ENCODE measurements at places on chromosomes 1 and 21. TPM values are rescaled to one million over a fixed set of nuclear protein-coding genes. Genes with fewer than 3 reads are reported as not detected.

GRCh38 chr1:93109578-93109977 is 30.5 kb downstream of the MTF2 start:
- H3K4me3 ChIP-seq = no peak overlapping the region
- H3K4me1 ChIP-seq = peaks cover 16% of the 10 kb centered on the region
- no peak overlapping the region for H3K27ac ChIP-seq

- no peak overlapping the region for H3K4me3 ChIP-seq
- DNase-seq = no peak
- no peaks in the 10 kb centered on the region for H3K27me3 ChIP-seq
- H3K27ac ChIP-seq = no peak overlapping the region
- peaks cover 36% of the 10 kb centered on the region for H3K36me3 ChIP-seq
Observed at GRCh38 chr21:39345440-39345839, 3.4 kb downstream of the HMGN1 start.

DNA sequence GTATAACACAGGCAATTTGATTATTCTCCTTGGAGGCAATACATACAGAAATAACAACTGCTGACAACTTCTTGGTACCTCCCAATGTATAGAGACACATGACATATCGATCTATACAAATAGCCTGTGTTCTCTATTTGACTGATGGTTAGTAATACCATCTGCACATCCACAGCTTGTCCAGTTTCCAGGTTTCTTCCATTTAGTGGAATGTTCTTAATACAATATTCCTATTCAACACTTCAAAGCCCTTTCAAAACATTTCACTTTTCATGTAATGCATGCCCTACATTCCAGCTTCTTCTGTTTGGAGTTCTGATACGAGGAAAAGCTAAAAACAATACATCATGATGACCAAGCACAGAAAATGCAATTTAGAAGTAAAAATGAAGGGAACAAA is 37.0 kb upstream of the GORAB start:
- H3K4me3 ChIP-seq = no peak overlapping the region
- H3K4me1 ChIP-seq = no peaks in the 10 kb centered on the region
- peak; percentile 5 for DNase-seq
- H3K27me3 ChIP-seq = no peaks in the 10 kb centered on the region
- no peaks in the 10 kb centered on the region for H3K36me3 ChIP-seq

- DNase-seq = peak; percentile 21
- no peaks in the 10 kb centered on the region for H3K36me3 ChIP-seq
- no peak within 1 kb of the TSS for H3K27ac ChIP-seq
- H3K27me3 ChIP-seq = 0 out of 2 replicates have a peak, but pooled peaks cover 2% of the 10 kb centered on the region
Observed at GRCh38 chr1:163069142-163069541, at the start of gene RGS4. RGS4 (plus strand) TSS chr1:163069361; CDS start chr1:163069485, 124 bp downstream.

DNA sequence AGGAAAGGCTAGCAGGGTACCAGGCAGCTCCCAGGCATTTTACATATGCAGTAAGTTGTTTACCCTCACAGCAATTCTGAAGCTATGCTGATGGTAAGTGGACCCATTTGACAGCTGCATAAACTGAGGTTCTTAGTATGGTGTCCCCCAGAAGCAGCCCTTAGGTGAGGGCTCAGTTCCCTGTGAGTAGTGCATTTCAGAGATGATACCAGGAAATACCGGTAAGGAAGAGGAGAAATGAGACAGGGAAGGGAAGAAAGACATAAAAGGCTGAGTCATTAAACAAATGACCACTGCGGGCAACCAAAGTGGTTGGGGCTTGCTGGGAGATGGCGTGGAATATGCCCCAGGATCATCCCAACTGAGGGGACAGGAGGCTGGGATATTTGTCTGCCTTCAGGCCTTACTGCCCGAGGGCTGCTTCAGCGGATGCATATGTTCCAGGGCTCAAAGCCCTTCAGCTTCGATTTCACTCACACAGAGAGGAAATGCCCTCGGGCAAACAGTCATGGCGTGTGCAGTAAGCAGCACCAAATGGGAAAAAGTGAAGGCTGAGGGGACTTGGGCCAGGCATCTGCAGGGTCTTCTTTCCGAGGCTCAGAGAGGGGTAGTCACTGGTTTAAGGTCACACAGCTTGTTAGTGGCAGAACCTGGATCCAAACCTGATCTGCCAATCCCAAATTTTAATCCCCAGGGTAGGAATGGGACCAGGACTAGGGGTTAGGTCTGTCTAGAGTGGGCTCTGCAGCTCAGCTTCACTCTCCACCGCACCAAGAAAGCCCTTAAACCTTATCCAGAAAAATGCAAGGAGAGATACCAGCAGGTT is 133.7 kb upstream of the RUNX3 start:
- no peak overlapping the region for H3K27ac ChIP-seq
- H3K36me3 ChIP-seq = no peaks in the 10 kb centered on the region
- H3K4me3 ChIP-seq = no peak overlapping the region
- peaks cover 3% of the 10 kb centered on the region for H3K27me3 ChIP-seq

- H3K36me3 ChIP-seq = no peaks in the 10 kb centered on the region
- no peaks in the 10 kb centered on the region for H3K27me3 ChIP-seq
- H3K4me1 ChIP-seq = peaks cover 18% of the 10 kb centered on the region
- no peak for DNase-seq
- H3K27ac ChIP-seq = no peak overlapping the region
- peak overlapping the region; percentile 5 for H3K4me3 ChIP-seq
Observed at GRCh38 chr1:57024855-57025254, 59.0 kb upstream of the C8B start.

DNA sequence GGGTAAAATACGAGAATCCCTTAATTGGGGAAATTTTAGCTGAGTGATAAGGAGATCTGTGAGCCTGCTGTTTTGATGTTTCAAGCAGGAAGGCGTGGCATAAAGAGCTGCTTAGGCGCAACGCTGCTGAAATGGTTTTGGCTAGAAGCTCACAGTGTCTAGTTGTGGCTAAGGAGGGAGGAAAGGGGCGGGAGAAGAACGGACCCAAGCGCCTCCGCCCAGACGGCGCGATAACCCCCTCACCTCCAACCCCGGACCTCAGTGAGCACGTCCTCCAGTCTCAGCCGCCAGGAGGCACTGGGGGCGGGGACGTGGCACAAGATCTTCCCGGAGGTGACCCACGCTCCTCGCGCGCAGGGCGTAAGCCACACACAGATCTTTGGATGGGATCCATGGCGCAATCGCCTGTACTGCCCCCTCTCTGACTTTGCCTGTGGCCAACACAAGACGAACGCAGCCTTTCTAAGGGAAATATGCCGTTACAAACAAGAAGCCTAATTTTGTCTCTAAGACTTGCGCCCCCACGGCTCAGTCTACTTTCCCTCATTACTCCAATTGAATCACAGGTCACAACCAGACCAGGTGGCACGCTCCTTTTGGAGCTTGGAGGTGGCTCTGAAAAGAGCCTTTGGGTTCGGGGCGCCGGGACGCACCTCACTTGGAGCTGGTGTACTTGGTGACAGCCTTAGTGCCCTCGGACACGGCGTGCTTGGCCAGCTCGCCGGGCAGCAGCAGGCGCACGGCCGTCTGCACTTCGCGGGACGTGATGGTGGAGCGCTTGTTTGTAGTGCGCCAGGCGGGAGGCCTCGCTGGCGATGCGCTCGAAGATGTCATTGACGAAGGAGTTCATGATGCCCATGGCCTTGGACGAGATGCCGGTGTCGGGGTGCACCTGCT is 23.4 kb upstream of the RNF187 start:
- H3K36me3 ChIP-seq = no peaks in the 10 kb centered on the region
- H3K27ac ChIP-seq = no peak overlapping the region
- peaks cover 5% of the 10 kb centered on the region for H3K4me1 ChIP-seq
- no peak overlapping the region for H3K4me3 ChIP-seq

- H3K27ac ChIP-seq = no peak overlapping the region
- no peak overlapping the region for H3K4me3 ChIP-seq
- H3K36me3 ChIP-seq = no peaks in the 10 kb centered on the region
Observed at GRCh38 chr1:168614235-168614634, 37.8 kb downstream of the XCL1 start.

DNA sequence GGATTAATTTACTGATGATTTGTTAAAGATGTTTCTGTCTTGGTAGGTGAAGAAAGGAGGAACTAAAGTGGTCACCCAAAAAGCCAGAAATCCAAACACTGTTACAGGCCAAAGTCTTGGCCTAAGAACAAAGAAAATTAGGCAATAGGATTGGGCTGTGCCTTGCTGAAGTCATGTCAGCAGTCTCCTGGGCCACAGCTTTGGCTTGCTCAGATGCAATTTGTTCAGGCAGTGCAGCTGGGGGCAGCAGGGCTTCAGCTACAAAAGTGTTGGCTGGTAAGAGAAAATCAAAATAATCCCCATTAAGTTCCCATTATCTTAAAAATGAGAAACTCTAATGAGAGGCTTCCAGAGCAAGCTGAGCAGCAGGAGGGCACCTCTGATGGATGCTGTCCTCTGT is 14.0 kb upstream of the RAP1A start:
- H3K27me3 ChIP-seq = no peaks in the 10 kb centered on the region
- DNase-seq = no peak
- H3K36me3 ChIP-seq = no peaks in the 10 kb centered on the region

DNA sequence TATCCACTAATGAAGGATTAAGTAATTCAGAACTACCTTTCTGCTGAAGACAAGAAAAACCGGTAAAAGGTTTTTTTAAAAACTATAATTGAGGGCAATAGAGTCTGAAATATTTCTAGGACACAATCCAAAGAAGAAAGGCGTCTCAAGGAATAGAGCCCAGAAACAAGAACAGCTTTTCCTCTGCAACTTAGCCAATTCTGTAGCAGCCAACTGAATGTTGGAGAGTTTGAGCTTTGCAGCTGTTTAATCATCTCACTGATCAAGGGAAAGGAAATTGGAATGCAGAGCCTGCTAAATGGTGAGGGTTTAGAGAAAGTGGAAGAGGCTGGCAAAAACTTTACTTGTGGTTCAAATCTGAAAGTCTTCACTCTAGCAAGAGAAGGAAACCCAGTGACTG is 818.9 kb downstream of the KCNT2 start:
- no peaks in the 10 kb centered on the region for H3K4me1 ChIP-seq
- H3K27ac ChIP-seq = no peak overlapping the region
- H3K36me3 ChIP-seq = no peaks in the 10 kb centered on the region
- no peak overlapping the region for H3K4me3 ChIP-seq
- H3K27me3 ChIP-seq = no peaks in the 10 kb centered on the region

DNA sequence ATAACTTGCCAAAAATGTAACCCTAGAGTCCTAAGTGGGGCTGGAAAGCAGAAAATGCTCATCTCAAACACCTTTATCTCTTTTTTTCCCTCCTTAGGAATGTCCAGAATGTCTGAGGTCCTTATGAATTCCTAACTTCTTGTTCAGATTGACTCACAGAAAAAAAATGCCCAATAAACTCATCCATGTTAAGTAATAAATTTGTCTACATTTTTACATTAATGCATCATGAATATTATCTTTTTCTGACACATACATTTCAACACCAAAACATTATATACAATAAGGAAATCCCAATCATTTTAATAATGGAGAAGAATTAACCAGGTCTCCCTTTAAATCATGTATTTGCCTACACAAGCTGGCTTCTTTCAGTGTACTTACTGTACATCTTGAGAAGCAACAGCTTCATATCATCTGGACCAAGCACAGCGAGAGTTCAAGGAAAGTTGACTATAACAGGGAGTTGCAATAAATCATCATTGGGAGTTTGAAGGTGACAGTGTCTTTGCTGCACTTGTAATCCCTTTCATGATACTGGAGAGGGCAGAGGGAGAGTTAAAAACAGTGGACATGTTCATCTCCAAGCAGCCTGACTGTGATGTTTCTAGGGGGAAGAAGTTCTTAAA is 565.2 kb downstream of the LTN1 start:
- no peaks in the 10 kb centered on the region for H3K4me1 ChIP-seq
- no peak for DNase-seq
- no peak overlapping the region for H3K27ac ChIP-seq
- no peaks in the 10 kb centered on the region for H3K36me3 ChIP-seq

DNA sequence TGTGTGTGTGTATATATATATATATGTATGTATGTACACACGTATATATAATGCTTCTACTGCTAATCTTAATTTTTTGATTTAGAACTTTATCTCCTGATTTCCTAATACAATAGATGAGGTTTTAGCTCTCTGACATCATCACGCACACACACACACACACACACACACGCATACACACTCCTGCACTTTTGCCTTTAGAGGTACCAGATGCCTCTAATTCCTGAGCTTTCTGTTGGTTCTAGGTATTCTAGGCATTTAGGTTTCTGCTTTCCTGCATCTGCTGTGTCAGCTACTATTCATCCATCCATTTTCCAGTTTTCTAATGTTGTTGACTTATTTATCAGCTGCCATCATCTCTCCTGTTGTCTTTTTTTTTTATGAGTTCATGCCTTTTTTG is 348.3 kb downstream of the ASTN1 start:
- no peak overlapping the region for H3K4me3 ChIP-seq
- no peak for DNase-seq
- no peaks in the 10 kb centered on the region for H3K27me3 ChIP-seq
- H3K36me3 ChIP-seq = no peaks in the 10 kb centered on the region

DNA sequence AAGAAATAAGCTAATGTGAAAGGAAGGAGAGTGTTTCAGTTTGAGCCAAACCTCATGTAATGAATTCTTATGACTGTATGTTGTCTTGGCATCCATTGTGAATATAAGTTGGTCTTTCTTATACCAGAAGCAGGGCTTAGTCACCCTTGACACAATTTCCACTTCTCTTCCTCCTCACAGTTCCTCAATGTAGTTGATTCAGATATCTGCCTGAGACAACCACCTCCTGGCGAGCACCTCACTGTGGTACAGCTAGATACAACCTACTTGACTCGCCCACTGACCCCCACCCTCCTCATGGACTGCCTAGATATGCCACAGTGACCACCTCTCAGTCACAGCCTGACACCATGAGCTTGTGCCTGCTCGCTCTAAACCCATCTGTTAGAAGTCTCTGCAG is 45.6 kb downstream of the KYAT3 start:
- no peaks in the 10 kb centered on the region for H3K27me3 ChIP-seq
- H3K27ac ChIP-seq = no peak overlapping the region
- no peaks in the 10 kb centered on the region for H3K4me1 ChIP-seq
- DNase-seq = no peak

- no peaks in the 10 kb centered on the region for H3K27me3 ChIP-seq
- DNase-seq = no peak
- no peaks in the 10 kb centered on the region for H3K4me1 ChIP-seq
- H3K27ac ChIP-seq = no peak overlapping the region
- H3K4me3 ChIP-seq = no peak overlapping the region
- H3K36me3 ChIP-seq = no peaks in the 10 kb centered on the region
Observed at GRCh38 chr1:175209493-175209921, 16.9 kb upstream of the KIAA0040 start.

GRCh38 chr1:115012006-115012405 is 17.6 kb upstream of the TSHB start:
- H3K36me3 ChIP-seq = no peaks in the 10 kb centered on the region
- H3K4me1 ChIP-seq = no peaks in the 10 kb centered on the region
- no peaks in the 10 kb centered on the region for H3K27me3 ChIP-seq
- no peak for DNase-seq
- no peak overlapping the region for H3K27ac ChIP-seq

- H3K36me3 ChIP-seq = no peaks in the 10 kb centered on the region
- no peaks in the 10 kb centered on the region for H3K27me3 ChIP-seq
- no peak overlapping the region for H3K27ac ChIP-seq
- peaks cover 46% of the 10 kb centered on the region for H3K4me1 ChIP-seq
- H3K4me3 ChIP-seq = no peak overlapping the region
Observed at GRCh38 chr1:67755160-67755559, 70.2 kb downstream of the GADD45A start.

DNAH14 gene
- total RNA-seq = 27.5 TPM

WDR64 gene
- total RNA-seq = not detected

TRIM46 gene
- 0.04 TPM for total RNA-seq

WNT4 gene
- total RNA-seq = not detected

RAB3B gene
- 1.9 TPM for total RNA-seq

OR14K1 gene
- total RNA-seq = not detected

FCRL2 gene
- total RNA-seq = not detected

XKR8 gene
- 5.4 TPM for total RNA-seq

Data from HepG2 (cell line).